ENCODE measurements at places on chromosomes 3 and 15.

DNA sequence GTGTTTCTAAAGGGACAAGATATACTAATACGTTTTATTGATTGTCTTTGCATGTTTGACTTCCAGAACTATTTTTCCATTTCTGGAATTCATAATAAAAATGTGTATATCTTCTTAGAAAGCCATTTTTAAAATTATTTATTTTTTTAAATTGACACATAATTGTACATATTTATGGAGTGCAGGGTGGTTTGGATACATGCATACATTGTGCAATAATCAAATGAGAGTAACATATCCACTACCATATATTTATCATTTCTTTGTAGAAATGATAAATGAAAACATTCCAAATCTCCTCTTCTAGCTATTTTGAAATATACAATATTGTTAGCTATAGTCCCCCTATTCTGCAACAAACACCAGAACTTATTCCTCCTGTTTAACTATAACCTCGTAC is 156.5 kb upstream of the ABI3BP start:
- H3K27me3 ChIP-seq: peaks cover 30% of the 10 kb centered on the region
- ATAC-seq: no peak
- no peaks in the 10 kb centered on the region for H3K4me1 ChIP-seq

- ATAC-seq: no peak
- H3K4me3 ChIP-seq: no peak overlapping the region
- H3K36me3 ChIP-seq: peaks cover 20% of the 10 kb centered on the region
- H3K27ac ChIP-seq: no peak overlapping the region
These were observed 193.5 kb downstream of the ULK4 start for GRCh38 chr3:41768363-41768762.

GRCh38 chr15:26887926-26888666 is 21.2 kb downstream of the GABRA5 start:
- no peak overlapping the region for H3K27ac ChIP-seq
- H3K4me3 ChIP-seq: no peak overlapping the region
- H3K4me1 ChIP-seq: no peaks in the 10 kb centered on the region
- ATAC-seq: no peak

DNA sequence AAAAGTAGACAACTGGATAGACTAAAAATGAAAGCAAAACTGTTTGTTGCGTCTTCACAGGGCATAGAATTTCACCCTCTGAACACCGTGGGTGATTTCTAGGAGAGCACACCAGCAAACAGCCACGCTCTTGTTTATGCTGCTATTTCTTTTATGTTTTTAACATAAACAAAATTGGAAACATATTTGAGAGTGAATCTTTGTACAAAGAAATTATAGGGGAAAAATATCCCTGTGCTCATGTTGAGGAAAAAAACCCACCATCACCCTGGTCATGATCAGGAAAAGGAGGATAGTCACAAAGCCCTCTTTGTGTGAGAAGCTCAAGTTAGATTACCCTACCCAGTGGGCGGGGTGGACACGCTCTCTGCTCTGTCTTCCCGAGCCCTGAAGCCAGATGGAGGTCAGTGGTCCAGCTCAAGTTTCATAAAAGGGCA is 313.3 kb downstream of the SATB1 start:
- no peaks in the 10 kb centered on the region for H3K27me3 ChIP-seq
- H3K36me3 ChIP-seq: no peaks in the 10 kb centered on the region
- H3K27ac ChIP-seq: no peak overlapping the region
- peak overlapping the region; percentile 17 for H3K4me3 ChIP-seq

DNA sequence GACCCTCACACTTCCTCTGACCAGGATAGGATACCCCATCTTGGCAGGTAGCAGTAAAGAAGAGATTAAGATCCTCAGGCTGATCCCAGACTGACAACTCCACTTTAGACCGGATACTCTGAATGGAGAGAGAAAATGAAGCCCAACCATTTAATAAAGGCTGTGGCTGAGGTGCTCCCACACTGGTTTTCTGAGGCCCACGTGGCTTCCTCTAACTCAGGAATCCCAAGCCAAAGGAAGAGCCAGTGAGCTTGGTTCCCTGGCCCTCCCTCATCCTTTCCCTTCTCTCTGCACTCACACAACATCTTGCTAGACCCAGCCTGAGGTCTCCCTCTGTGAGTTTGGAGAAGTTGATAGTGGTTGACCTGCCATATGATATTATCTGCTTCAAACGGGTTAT is 78.1 kb downstream of the ITGB5 start:
- no peak overlapping the region for H3K27ac ChIP-seq
- no peak for ATAC-seq
- no peak overlapping the region for H3K4me3 ChIP-seq
- H3K4me1 ChIP-seq: peaks cover 4% of the 10 kb centered on the region
- H3K27me3 ChIP-seq: peaks cover 14% of the 10 kb centered on the region
- H3K36me3 ChIP-seq: no peaks in the 10 kb centered on the region

Data from activated T-helper 17 cell treated with anti-CD3 and anti-CD28 coated beads, Interleukin-2, amount 50 U/mL, for 72 hours (primary cell).